ENCODE measurements at places on chromosomes 11 and 22.

- DNase-seq = no peak
Observed at GRCh38 chr11:73230931-73231330, 12.8 kb downstream of the P2RY2 start.

DNA sequence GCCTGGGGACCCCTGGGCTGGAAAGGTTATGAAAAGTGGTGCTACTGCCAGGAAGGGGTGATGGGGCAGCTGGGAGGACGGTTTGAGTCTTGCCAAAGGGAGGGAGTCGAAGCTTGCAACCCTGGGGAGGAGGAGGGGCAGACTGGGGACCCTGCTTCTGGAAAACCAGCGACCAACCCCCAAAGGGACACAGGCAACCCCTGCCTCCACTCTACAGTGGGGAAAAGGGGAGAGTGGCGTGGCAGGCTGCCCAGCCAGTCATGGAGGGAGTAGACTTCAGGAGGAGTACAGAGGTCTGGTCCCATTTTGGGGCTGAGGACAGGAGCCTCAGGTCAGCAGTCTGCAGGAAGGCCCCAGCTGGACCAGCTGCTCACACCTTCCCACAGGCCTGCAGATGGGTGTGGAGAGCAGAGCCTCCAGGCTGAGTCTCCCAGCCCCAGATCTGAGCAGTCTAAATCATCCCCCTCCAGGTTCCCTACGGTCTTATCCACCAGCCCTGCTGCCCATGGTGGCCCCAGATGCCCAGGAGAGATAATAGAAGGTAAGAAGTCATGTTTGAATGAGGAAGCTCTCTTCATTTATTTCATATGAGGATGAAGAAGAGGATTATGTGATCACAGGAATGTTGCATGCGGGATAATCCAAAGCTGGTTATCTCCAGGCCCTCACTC is 3.3 kb downstream of the DDT start:
- DNase-seq = no peak

GRCh38 chr11:71332046-71332445 is 79.7 kb upstream of the SHANK2 start:
- DNase-seq = no peak

GRCh38 chr11:107791343-107792048 is 67.1 kb downstream of the SLC35F2 start:
- DNase-seq = no peak

GRCh38 chr11:76615950-76616349 is 54.6 kb downstream of the LRRC32 start:
- DNase-seq = no peak

GRCh38 chr11:65859812-65860277 is 388 bp upstream of the MUS81 start:
- DNase-seq = no peak

DNA sequence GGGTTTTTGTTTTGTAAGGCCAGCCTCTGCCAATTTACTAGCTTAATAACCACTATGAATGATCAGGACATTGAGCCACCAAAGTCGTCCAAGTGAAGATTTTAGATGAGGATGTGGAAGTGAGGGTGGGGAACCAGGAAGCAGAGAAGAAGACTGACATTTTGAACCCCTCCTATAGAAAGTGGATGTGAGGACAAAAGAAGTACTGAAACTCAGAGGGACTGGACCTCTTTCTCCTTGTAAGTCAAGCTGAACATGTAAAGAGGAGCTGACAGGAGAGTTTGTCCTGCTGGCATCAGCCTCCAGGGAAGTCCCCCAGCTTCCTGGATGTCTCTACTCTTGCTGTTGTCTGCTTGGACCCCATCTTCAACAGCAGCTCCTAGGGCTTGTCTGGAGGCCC is 338.2 kb upstream of the NCAM1 start:
- no peak for DNase-seq

DNA sequence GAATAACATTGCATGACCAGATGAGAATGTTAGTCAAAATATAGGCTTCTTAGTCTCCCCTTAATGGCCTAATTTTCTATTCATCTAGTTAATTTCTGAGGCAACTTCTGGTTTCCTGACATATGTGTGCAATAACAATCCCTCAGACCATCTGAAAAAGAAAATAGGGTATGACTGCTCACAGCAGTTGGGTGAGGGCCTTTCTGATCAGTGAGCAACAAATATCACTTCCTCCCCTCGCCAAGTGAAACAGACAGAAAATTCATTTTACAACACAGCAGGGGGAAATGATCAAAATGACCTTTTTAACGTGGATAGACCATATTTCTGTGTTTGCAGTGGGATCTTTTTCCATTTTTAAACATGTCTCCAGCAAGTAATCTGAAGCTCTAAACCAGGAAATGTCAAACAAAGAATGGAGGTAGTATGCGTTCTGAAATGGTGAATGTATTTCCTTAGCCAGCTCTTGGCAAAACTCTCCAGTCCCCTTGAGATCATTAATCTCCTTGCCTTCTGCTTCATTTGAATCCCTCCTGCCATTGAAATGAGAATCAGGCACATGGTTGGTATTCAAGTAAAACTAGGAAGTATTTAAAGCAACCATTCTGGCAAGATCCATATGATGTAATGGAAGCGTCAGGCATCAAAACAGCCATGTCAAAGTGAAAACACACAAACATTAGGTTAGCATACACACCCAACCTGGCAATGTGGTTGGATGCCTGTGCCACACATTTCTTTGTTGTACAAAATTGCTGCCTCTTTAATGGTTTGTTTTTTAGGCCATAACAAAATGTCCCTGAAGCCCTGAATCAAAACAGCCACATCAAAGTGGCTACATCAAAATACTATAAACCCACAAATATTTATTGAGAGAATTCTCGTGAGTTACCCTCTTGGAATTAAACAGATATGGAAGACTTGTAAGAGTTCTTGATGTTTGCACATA is 100.1 kb downstream of the SLC1A2 start:
- no peak for DNase-seq

GRCh38 chr11:120188811-120189455 is 21.9 kb upstream of the OAF start:
- no peak for DNase-seq

DNA sequence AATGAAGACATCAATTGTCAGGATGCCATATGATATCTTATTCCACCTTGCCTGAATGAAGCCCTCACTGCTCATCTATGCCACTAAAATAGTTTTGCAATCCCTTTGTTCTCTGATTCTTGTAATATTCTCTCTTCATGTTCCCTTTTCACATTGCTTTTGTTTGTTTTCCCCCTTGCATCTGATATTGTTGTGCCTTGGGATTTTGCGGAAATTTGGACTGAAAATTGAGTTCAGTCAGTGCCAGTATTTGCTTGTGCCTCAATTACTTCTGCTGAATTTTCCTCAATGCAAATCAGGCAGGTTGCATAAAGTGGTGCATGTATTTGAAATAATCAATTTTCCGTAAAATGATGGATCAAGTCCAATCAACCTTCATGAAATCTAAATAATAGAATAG is 98.3 kb downstream of the PAX6 start:
- no peak for DNase-seq

GRCh38 chr11:33268945-33269540 is 11.9 kb downstream of the HIPK3 start:
- no peak for DNase-seq

GRCh38 chr11:46674463-46675287 is 25.7 kb downstream of the ARHGAP1 start:
- no peak for DNase-seq

GRCh38 chr22:19466848-19467752 is 11.9 kb downstream of the UFD1 start:
- DNase-seq = no peak

GRCh38 chr11:115202074-115202473 is 302.1 kb downstream of the CADM1 start:
- no peak for DNase-seq

DNA sequence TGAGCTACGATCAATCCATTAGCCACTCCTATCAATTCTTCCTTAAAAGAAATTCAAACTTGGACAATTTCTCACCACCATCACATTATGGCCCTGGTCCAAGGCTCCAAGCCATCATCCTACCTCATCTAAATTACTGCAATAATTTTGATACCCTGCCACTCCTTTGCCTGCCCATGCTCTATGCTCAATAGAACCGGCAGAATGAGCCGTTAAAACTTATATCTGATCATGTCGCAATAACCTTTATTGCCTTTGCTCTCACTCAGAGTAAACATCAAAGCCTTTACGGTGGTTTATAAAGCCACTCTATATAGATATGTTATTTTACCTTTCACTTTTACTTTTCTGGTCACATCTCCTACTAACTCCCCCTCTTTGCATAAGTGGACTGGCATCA is 2392.1 kb upstream of the RAG2 start:
- DNase-seq = no peak

- DNase-seq = no peak
Observed at GRCh38 chr22:48707763-48708557, 1119.7 kb downstream of the BRD1 start.

DNA sequence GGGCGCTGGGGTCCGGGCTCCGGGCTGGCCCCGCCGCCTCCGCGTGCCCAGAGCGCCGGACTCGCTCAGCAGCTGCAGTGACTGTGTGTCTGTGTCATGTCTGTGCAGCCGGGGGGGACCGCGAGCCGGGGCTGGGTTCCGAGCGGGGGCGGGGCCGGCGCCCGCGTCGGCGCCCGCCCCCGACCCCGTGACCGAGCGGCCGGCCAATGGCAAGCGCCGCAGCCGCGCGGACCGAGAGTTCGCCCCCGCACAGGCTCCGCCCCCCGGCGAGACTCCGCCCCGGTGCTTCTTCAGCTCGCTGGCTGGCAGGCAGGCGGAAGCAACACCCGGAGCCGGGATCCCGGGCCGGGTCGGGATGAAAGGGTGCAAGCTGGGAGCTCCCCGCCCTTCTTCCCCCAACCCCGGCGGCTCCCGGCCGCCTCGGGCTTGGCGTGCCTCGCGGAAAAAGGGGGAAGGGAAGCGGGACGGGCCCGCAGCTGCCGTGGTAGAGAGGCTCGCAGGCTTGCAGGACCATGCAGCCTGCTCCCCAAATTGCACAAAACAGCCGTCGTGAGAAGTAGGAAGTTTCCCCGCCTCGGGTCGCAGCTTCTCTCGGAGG is 750 bp upstream of the LARGE1 start:
- peak; percentile 79 for DNase-seq

DNA sequence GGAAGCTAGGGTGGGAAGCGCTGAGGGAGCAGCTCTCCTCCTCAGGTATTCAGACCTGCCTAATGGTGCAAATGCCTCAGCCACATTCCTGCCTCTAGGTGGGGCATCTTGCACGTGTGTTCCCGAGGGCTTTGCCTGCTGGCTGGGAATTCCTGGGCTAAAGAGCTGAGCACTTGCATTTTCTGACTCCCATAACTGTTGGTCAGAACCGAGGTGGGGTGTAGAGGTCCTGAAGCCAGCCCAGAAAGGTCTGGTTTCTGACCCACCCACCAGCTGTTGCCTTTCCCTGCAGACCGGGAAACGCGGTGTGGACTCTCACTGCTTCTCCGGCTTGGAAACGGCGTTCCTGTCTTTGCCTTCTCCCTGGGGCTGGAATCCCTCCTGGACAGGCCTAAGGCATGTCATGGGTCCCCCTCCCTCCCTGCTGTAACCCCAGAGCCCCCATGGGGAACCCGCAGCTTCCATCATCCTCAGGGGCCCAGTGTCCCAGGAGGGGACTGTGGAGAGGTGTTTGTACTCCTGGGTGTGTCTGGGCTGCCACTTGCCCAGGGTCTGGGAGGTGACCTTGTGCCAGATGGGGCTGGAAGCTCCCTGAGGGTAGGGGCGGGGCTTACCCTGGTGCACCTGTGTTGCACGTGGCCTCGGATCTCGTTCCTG is 24.0 kb upstream of the SMIM38 start:
- DNase-seq = no peak

- no peak for DNase-seq
Observed at GRCh38 chr11:110900426-110900825, 188.2 kb upstream of the ARHGAP20 start.

DNA sequence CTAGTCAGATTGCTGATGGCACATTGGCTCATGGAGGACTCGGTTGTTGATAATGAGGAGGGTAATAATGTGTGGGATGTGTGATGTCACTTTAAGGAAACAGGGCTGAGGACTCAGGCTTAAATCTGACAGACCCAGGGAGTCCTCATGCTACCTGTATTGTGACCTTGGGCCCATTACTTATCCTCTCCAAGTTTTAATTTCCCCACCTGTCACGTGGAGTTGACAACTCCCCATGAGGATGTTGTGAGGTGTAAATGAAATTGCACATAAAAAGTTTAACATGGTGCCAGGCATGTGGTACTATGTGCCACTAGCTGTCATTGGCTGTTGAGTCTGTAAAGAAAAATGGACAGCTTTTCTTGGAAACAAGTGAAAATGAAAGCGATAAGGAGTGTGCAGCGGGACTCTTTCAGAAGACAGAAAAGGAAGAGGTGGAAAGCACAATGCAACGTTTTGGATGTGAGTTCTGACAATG is 15.3 kb downstream of the IL10RA start:
- no peak for DNase-seq

DNA sequence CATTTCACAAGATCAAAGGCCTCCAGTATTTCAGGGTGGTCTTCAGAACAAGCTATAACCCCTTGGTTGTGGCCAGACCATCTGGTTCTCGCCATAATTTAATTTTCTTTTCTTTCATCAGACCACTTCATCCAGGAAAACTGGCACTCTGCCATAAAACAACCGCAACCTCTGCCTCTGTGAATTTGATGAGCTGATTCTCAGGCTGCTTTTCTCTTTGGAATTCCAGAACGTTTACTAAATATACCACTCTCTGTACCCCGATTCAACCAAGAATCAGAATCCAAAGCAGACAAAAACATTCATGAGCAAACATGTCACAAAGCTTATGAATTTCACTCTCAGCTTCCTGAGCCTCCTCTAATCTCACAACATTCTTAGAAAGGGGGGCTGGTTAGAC is 331.8 kb upstream of the SYN3 start:
- DNase-seq = no peak

- DNase-seq = peak; percentile 54
Observed at GRCh38 chr22:44755956-44756361, 3.6 kb downstream of the ARHGAP8 start.

- DNase-seq = no peak
Observed at GRCh38 chr11:30310623-30311022, 12.3 kb upstream of the ARL14EP start.

GRCh38 chr11:75654314-75654713 is 14.5 kb downstream of the MAP6 start:
- peak; percentile 44 for DNase-seq

DNA sequence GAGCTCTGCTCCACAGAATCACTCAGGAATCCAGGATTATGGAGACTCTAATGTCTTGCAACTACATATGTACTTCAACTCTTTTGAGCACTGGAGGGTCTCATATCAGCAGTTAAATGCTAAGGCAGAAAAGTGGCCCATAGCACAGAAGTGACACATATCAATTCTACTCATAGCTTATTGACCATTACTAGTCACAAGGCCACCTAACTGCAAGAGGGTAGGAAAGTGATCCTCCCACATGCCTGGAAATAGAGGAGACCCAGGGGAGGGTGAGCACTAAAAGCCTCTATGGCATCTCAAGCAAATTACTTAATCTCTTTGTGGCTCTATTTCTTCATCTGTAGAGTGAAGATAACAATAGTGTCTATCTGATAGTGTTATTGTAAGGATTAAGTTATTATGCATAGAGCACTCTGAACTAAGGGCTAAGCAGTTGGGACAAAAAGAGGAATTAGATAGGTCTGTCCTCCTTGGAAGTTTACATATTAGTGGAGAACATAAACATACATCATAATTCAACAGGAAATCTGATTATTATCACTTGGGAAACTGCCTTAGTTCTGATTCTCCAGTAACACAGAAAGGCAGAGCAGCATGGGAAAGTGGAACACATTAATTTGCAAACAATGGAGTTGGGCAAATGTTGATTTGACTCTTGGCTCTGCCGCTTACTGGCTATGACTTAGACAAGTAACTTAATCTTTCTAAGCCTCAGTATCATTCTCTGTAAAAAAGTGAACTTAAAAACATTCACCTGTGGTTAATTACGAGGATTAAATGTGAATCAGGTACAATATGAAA is 25.1 kb upstream of the USP47 start:
- peak; percentile 59 for DNase-seq
